Iris pigment epithelial cell (primary cell): ENCODE measurements at places on chromosomes 5 and 9.

DNA sequence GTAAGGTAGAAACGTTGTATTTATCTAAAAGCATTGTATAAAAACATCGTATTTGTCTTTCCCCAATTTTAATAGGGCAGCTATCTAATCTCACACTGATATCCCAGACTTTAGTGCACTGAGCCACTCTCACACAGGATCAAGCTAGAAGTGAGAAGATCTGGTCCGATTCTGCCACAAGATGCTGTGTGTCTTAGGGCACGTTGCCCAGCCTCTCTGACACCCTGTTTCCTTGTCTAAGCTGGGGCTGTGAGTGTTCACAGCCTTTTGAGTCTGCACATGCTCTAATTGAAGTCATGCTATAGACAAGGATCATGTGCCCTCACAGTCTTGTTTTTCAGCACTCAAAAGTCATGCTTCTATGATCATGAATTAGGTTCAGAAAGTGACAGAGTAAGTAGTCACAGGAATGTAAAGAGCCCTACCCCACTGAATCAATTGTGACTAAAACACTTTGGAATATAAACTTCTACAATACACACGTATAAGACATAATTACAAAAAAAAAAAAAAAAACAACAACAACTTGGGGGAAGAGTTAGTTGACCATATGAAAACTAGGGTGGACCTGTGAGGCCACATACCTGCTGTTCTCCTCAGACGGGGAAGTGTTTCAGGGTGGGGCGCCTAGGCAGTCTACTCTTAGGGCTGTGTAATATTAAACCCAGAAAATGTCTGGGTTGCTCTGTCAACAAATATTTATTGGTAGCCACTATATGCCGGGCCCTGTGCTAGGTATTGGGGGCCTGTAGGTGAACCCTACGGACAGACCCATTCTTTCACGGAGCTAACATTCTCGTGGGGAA, 893 bp upstream of the ABLIM3 start:
- no peak for DNase-seq

- no peak for DNase-seq
These were observed 16.9 kb downstream of the CAMSAP1 start for GRCh38 chr9:135890190-135891026.

GRCh38 chr5:143431789-143432188, 28.3 kb upstream of the NR3C1 start:
- no peak for DNase-seq

DNA sequence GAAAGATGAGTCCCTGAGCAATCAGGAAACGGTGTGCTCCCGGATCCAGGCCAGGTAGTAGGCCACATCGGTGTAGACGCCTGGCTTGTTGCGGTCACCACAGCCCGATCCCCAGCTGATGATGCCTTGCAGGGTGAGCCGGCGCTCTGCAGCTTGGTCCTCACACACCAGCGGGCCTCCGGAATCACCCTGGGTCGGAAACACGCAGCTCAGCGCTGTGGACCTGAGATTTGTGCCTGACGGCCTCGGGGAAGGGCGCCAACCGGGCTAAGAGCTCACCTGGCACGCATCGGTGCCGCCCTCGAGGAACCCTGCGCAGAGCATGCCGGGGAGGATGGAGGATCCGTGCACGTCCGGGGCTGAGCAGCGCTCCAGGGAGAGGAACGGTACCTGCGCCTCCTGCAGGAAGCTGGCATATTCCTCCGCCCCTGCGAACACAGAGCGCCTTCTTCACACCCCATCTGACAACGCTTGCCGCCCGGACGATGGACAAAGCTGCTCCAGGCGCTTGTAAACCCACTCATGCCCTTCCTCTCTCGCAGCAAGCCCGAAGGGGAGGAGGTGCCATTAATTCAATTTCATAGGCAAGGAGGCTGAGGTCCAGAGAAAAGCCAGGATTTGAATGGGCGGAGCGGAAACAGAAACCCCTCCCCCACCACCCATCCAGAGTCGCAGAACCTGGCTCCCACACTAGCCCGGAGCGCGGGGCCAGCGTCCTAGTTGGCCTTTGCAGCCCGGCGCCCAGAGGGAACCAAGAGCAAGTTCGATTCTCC, 2.0 kb upstream of the PFN3 start:
- DNase-seq: peak; percentile 63

DNA sequence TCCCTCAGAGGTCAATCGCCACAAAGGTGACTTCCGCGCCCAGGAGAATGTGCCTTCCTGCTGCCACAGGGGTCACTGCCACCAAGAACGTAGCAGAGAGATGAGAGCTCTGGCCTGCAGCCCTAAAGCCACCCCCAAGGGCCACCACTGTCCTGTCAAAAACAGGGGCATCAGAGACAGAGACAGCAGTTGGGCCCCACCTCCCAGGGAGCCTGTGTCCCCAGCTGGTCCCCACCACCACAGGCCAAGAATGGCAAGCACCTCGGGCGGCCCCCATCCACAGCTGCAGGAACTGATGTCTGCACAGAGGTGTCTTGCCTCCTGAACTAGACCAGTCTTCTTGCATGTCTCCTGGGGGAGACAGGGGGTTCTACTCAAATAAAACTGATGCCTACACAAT, 5.8 kb downstream of the SPATA31E1 start:
- no peak for DNase-seq

DNA sequence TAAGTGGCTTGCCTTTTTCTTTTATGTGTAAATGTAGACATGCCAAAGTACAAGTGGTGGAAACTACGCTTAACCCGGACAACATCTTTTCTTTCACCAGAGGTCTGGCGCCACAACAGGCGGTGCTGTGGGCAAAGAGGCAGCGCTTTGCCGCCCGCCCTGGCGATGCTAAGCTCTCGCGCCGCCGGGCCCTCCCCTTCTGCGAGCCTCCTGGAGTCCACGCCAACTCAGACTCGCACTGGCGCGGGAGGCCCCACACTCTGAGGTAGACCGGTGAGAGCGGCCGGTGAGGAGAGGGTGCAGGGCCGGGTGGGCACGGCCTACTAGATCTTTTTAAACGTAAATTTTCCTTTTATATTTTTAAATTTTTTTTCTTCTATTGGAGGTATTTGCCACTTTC, 2253.1 kb upstream of the C9orf72 start:
- DNase-seq: no peak

GRCh38 chr9:98285446-98285845, 30.0 kb upstream of the TBC1D2 start:
- no peak for DNase-seq

- peak; percentile 64 for DNase-seq
These were observed 832 bp downstream of the LMBRD2 start for GRCh38 chr5:36150676-36151433.

DNA sequence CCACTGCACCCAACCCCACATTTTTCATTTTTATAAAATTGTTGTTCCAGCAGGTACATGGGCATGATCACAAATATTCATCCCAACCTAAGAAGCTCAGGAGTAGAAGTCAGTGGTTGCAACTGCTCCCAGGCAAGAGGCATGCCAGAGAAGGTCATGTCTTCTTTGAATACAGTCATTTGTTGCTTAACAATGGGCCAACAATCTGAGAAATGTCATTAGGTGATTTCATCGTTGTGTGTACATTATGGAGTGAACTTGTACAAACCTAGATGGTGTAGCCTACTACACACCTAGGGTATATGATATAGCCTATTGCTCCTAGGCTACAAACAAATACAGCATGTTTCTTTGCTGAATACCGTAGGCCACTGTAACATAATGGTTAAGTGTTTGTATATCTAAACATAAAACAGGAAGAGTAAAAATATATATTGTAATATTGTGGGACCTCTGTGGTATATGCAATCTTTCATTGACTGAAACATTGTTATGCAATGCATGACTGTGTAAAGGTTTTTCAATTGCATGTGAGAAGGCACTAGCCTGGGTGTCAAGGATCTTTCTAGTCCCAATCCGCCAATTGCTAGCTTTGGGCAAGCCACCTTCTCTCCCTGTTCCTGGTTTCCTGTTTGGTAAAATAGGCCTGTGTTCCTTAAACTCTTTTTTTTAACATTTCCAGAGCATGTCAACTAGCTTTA, 27.6 kb downstream of the ATP10B start:
- DNase-seq: no peak

GRCh38 chr5:64977779-64978178, 209.0 kb downstream of the CWC27 start:
- DNase-seq: peak; percentile 31

- peak; percentile 16 for DNase-seq
These were observed 43.4 kb upstream of the FUBP3 start for GRCh38 chr9:130535818-130536521.

DNA sequence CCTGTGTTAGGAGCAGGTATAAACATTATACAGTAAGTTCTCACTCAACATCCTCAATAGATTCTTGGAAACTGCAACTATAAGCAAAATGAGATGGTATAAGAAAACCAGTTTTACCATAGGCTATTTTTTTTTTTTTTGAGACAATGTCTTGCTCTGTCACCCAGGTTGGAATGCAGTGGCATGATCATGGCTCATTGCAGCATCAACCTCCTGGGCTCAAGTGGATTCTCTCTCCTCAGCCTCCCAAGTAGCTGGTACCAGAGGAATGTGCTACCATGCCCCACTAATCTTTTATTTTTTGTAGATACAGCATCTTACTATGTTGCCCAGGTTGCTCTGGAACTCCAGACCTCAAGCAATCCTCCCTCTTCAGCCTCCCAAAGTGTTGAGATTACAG, 50.1 kb upstream of the ADRB2 start:
- DNase-seq: no peak
